Karpas-422 (cell line): ENCODE measurements at places on chromosomes 6 and 20.

DNA sequence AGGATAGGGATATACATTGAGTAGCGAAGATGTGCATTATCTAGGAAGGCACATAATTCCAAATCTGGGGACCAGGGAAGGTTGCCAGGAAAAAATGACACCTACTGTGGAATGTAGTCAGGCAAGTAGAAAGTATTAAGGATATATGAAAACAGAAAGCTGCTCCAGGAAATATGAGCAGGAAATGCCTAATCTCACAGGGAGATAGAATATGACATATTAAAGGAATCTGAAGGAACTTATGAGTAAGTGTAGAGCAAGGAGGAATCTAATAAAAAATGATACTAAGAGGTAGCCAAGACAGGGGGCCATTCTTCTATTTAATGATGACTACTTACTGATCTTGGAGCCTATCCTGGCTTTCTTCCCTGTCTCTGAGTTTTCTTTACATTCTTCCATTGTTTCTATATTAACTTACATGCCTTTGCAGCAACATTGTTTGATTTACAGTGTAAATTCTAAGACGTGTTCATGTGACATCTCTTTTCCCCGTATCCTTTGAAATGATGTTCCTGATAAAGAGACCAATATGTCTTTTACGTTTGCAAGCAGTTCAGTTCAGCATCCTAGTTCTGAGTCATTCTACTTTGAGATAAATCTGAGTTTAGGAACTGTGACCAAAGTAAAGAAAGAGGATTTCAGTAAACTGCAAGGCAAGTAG, 58.6 kb downstream of the TINAG start:
- no peak for DNase-seq

DNA sequence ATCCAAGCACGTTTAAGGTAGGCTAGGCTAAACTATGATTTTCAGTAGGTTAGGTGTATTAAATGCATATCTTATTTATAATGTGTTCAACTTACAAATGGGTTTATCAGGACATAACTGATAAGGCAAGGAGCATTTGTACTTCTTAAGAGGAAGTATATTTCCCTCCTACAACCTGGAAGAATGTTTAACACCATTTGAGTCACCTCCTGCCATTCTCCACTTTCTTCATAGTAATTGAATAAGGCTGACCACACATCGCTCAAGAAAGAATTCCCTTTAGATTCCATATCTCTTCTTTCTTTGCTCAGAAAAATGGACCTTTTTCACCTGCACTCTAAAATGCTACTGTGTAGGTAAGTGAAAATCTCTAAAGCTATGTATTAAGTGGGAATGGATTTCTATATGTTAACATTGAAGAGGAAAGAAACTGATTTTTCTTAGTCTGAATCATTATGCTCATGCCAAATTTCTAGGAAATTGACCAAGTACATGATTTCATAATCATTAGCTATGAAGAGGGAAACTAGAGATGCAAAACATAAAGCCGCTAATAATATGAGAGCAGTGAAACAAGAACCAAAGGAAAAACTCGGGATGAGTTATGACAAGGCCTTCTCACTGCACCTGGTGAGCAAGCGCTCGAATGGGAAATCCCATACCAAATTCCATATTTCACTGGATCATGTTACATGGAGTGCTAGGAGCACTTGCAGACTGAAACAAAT, 210.4 kb downstream of the ALDH8A1 start:
- no peak for DNase-seq

DNA sequence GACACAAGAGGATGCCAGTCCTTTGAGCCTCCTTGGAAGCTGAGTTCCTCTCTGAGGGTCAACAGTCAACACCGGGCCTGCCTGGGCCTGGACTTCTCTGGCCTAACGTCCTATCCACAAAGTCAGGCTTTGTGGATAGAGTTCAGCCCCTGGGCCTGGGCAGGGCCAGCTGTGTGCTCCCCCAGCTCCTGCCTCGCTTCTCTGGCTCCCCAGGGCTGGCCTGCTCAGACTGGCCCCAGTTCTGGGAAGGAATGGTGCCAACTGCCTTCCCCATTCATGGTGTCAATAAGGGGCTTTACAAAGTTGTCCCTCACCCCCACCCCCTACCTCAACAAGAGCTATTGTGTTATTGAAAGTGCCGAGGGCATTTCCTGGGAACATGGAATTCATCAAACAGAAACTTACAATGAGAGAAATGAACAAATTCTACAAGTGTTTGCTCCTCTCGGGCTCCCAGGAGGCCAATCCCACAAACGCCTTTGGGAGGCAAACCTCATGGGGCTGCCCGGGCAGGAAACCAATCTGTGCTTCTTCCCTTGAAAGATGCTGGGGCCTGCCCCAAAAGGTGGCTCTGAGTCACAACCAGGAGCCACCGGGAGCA, 26.5 kb upstream of the PPP1R14C start:
- DNase-seq = no peak

DNA sequence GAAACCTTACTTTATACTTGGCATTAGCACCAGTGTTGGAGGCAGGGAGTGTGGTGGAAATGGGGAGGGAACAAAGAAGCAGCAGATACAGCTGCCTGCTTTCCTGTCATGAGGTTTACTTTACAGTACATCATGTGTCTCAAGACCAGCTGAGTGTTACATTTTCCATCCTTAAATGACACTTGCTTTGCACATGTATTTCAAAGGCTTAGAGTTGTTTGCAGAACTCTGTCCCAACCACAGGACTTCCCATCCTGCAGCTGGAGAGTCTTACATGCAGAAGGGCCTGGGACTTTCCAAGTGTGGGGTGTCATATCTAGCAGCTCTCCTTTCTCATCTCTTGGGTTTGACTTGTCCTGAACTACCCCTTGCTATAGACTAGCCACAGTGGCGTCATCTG, 395.9 kb downstream of the DHX35 start:
- DNase-seq = no peak
